ENCODE measurements at places on chromosomes 4 and X. TPM values are rescaled to one million over a fixed set of nuclear protein-coding genes. Genes with fewer than 3 reads are reported as not detected.

PRR32 gene
- 173 TPM for polyA plus RNA-seq

RHOXF1 gene
- polyA plus RNA-seq = not detected

SRPX gene
- polyA plus RNA-seq = 38.7 TPM

TBC1D9 gene
- polyA plus RNA-seq = 18.7 TPM

NR0B1 gene
- 0.31 TPM for polyA plus RNA-seq

CPZ gene
- polyA plus RNA-seq = 5.8 TPM

ATOH1 gene
- not detected for polyA plus RNA-seq

NMU gene
- 0.67 TPM for polyA plus RNA-seq

GRCh38 chr4:8701126-8702019, 108.8 kb downstream of the CPZ start:
- no peak for DNase-seq

- DNase-seq = no peak
Observed at GRCh38 chr4:97670703-97671269, 472.5 kb downstream of the STPG2 start.

- DNase-seq = peak; percentile 35
Observed at GRCh38 chr4:120671538-120671937, 251.0 kb downstream of the PRDM5 start.

DNA sequence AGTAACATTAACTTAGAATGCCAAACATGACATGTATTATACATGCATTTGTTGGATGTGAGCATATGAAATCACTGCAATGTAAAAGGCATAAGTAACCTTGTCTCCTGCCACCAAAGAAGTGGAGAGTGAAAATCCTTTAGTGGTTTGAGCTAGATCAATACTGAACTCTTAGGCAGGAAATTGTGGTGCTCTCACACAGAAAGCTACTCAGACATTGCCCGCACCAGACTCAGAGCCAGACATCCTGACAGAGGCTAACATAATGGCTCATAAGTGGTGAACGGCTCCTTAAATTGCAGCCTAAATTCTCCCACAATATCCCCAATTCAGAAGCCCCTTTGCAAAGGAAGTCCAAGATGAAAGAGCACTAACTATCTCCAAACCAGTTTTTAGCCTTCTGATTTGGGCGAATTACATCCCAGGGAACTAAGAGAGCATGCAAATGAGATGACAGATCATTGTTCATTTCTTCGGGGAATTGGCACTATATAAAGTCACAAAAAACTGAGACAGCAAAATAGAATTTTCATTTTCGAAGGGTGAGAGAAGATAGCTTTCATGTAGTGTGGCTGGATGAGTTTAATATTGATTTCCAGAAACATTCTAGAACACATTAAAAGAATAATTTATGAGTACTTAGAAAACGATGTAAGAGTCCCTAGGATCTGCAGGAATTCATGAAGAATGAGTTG, 233.6 kb upstream of the RPS6KA3 start:
- no peak for DNase-seq

- DNase-seq = peak; percentile 16
Observed at GRCh38 chr4:4780729-4781244, 78.7 kb upstream of the MSX1 start.

- peak; percentile 46 for DNase-seq
Observed at GRCh38 chr4:2570551-2571222, 34.2 kb downstream of the FAM193A start.
